CD4-positive, alpha-beta memory T cell (primary cell): ENCODE measurements at places on chromosomes 11 and 22.

DNA sequence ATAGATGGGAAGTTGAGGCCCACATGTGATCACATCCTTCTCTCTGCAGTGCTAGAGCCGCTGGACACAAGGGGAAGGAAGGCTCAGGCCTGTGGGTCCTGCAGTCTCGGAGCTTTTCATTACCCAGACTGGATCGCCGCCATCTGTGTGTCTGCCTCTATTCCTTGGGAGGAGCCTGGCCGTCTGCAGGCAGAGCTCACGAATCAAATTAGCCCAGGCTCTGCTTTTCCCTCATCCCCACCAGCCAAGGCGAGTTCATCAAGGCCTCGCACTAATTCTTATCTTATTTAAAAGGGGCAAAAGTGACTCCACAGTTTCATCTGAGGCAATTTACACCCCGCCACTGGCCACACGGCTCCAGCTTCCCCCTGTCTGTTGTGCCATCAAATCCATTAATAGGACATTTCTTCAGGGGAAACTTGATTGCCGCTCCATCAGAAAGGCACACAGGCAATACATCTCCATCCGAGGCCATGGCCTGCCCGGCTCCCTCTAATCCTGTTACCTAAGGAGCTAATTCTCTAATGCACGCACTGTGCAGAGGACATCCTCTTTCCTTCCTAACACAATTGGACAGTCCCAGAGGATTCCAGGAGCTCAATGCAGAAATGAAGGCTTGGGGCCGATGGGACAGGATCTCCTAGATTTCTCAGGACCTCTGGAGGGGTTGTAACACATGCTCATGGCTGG, 3.3 kb upstream of the HTR3A start:
- DNase-seq, result no peak

GRCh38 chr11:102487214-102487613, 34.6 kb upstream of the TMEM123 start:
- DNase-seq, result no peak

DNA sequence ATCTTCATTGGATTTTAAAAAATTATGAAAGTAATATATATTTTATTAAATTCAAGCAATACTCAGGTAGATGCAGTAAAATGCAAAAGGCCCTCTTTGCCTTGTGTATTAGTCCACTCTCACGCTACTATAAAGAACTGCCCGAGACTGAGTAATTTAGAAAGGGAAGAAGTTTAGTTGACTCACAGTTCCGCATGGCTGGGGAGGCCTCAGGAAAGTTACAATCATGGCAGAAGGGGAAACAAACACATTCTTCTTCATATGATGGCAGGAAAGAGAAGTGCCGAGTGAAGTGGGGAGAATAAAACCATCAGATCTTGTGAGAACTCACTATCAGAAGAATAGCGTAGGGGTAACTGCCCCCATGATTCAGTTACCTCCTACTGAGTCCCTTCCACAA, 130.8 kb downstream of the HIPK3 start:
- DNase-seq, result no peak

DNA sequence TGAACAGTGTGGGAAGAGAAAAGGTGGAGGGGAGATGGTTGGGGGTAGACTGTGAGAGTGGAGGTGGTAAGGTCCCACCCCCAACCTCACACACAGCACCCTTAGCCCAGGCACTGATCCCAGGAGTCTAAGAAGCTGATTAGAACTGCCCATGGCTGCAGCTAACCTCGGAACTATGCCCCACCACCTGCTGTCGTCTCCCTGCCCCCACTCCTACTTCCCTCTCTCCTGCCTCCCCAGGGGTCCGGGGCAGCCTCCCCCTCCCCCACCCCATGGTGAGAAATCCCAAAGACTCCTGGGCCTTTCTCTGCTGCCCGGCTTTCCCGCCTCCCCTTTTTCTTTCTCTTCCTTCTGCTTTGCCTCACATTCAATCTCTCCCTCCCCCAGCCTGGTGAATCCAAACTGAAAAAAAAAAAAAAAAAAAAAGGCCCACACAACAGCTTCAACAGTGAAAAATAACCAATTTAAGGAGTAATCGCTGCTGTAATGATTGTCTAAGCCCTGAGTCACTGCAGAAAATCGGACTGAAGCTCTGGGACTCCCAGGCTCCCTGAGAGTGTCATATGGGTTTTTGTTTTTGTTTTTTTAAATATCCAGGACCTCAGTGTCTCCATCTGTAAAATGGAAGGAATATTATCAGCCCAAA, 9.6 kb upstream of the TP53I11 start:
- DNase-seq, result no peak

DNA sequence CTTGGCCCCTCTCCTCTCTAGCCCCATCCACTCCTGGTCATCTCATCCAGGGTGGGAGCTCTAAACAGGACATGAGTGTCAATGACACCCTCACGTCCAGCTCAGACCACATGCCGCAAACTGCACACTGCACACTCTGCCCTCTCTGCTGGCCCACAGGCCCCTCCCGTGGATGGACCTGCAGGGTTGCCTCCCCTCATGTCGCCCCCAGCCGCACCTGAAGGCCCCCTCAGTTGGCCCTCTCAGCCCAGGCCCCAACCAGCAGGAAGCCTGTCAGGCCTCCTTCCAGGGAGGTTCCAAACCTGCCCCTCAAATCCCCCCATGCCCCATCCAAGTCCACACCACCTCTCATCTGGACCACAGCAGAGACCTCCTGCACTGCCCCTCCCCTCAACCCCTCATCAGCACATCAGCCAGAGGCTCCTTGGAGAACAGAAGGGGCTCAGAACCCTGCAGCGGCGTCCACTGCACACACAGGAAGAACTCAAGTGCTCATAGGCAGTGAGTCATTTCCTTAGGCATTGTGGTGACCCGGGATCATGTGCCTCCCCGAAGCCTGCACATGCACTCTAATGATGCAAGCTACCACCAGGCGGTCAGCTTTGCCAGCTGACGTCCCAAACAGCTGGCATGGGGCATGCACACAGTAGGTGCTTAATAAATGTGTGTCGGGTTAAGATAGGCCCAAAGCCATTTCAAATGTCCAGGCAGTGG, 12.9 kb upstream of the CDKN1C start:
- DNase-seq, result peak; percentile 42

DNA sequence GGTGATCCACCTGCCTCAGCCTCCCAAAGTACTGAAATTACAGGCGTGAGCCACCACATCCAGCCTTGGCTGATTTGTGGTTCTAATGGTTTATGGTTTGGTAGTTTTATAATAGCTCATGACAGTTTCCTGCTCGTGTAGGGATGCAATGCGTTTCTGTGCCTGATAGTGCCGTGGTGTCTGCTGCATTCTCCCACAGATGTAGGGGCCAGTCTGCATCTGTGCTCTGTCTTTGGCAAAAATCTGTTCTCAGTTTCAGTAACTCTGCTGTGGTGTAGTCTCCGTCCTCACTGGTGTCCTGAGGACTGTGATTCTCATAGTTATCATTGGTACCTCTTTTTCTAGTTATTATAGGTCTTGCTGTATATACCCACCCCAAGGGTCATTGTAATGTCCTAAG, 16.3 kb downstream of the ST14 start:
- DNase-seq, result no peak

GRCh38 chr11:90476442-90477007, 253.7 kb upstream of the CHORDC1 start:
- DNase-seq, result no peak

GRCh38 chr22:37563153-37564081, 3.1 kb downstream of the CDC42EP1 start:
- no peak for DNase-seq

- no peak for DNase-seq
Measured at GRCh38 chr11:132942611-132943356, 589.5 kb downstream of the OPCML start.

DNA sequence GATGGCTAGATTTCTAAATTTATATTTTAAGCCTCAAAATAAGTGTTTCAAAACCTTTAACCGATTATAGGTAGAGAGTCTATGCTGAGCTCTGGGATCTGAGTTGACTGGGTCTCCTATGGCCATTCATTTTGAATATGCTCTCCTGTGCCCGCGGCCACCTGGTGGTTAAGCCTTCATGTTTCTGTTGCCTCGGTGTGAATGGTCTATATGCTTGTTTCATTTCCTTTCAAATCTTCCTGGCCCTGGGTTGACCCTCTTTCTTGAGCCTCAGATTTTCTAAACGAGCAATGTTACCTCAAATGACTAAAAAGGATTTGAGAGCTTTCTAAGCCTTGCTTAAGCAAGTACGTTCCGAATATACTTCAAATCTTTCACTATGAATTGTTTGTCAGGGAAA, 789.4 kb upstream of the KIRREL3 start:
- no peak for DNase-seq

GRCh38 chr11:133040289-133040900, 491.9 kb downstream of the OPCML start:
- DNase-seq, result no peak

DNA sequence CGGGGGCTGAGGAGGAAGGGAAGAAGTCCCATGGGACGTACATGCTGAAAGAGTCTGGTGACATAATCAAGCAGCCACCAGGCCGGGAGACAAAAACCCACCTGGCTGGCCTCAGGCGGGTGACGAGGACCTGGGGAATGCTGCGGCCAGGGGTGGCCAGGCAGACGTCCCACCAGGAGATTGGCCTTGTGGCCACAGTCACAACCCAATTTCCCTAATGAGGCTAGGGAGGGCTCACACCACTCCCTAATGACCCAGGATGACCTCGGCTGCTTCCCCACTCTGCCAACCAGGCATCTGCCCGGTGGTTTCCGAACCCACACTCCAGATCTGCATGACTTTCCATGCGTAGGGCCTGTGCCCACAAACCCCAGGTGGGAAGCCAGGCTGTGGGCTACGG, 66.9 kb downstream of the SCUBE1 start:
- DNase-seq, result no peak

GRCh38 chr11:4063348-4063747, 31.3 kb upstream of the RRM1 start:
- no peak for DNase-seq

GRCh38 chr22:23696326-23696851, 5.6 kb downstream of the RGL4 start:
- DNase-seq, result peak; percentile 90

DNA sequence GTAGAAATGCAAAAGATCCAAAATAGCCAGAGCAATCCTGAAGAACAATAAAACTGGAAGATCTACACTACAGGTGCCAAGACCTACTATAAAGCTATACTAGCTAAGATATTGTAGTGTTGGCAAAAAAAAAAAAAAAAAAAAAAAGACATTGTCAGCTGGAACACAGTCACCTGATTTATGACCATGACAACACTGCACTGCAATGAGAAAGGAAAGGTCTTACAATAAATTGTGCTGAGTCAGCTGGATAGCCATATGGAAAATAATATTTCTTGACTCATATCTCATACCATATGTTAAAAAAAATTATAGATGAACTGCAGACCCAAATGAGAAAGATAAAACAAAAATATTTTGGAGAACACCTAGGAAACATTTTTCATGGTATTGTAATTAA, 3.1 kb upstream of the PANX3 start:
- DNase-seq, result no peak

DNA sequence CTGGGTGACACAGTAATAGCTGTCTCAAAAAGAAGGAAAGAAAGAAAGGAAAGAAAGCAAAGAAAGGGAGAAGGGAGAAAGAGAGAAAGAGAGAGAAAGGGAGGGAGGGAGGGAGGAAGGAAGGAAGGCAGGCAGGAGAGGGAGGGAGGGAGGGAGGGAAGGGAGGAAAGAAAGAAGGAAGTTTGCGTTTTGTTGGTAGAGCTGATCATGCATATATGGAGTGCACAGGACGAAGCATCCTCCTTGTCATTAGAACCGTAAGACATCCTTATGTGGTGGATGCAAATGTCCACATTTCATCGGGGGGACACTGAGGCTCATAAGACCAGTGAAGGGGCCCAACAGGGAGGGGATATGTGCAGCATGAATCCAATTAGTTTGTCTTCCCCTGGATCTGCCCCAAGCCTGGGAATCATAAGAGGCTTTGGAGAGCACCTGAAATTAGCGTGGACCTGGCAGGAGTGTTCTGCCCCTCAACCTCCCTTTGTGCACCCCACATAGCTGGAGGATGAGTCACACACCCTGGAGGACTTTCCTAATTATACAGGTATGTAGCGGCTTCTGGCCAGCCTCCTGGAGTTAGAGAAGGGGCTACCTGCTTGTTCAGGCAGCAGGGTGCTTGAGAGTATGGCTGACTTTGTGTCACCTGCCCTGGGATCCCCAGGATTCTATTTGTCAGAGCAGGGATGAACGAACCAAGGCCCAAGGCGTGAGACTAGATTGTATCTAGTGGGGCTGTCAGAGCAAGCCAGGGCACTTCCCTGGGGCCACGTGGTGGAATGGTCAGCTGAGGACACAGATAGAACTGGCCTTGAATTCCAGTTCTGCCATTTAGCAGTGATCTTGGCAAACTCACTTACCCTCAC, 119.7 kb upstream of the CD82 start:
- DNase-seq, result no peak

GRCh38 chr11:104159356-104159755, 4.6 kb downstream of the PDGFD start:
- DNase-seq, result no peak

DNA sequence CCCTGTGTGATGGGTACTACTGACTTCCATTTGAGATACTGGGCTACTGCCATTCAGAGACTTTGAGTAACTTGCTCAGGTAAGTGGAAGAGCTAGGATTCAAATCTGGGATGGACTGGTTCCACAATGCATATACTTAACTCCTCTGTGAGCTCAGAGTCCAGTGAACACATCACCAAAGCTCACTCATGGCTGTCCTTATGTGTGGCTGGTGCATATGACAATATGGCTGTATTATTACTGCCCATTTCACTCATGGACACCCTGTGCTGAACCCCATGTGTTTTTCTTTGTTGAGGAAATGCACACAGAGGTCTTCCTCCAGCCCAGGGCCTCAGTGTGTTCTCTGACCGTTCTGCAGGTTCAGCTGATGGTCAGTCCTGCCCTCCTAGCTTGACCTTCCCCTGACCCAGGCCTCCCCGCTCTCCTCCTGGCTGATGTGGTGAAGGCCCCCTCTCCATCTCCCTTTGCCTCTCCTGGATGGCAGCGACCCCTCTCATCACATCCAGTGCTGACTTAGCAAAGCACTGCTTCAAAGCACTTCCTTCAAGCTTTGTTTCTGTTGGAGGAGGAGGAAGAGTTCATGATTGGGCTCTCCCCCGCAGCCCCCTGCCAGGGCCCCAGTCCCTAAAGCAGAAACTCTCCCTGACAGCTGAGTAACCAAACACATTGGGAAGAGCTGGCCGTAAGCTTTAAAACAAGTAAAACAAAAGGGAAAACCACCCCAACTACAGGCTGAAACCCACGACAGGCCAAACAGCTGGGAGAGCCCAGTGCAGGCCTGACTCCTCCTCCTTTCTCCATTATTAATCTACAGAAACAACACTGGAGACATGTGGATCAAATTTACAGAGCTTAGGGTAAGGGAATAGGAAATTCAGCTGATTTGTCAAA, 101.2 kb downstream of the NAT10 start:
- no peak for DNase-seq

GRCh38 chr11:59403546-59403945, 22.7 kb downstream of the OR5A2 start:
- no peak for DNase-seq

GRCh38 chr11:2722955-2723354, 23.2 kb upstream of the KCNQ1OT1 start:
- DNase-seq, result no peak

- DNase-seq, result no peak
Measured at GRCh38 chr11:129584316-129584715, 208.7 kb downstream of the BARX2 start.
